ENCODE measurements at places on chromosomes 2 and 18.

GRCh38 chr2:231923951-231924888 is 2.0 kb downstream of the NPPC start:
- no peak for DNase-seq

- DNase-seq: no peak
These were observed 12.4 kb downstream of the ADRA2B start for GRCh38 chr2:96103761-96104486.

- no peak for DNase-seq
These were observed 478.4 kb downstream of the STK39 start for GRCh38 chr2:167769020-167769419.

- DNase-seq: no peak
These were observed 132.3 kb upstream of the PGAP1 start for GRCh38 chr2:197058777-197059300.

DNA sequence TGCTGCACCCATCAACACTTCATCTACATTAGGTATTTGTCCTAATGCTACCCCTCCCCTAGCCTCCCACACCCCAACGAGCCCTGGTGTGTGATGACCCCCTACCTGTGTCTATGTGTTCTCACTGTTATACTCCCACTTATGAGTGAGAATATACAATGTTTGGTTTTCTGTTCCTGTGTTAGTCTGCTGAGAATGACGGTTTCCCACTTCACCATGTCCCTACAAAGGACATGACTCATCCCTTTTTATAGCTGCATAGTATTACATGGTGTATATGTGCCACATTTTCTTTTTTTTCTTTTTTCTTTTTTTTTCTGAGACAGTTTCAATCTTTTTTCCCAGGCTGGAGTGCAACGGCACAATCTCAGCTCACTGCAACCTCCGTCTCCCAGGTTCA is 284.1 kb upstream of the CYP26B1 start:
- no peak for DNase-seq

Data from stimulated activated CD4-positive, alpha-beta T cell treated with anti-CD3 and anti-CD28 coated beads, Interleukin-12 subunit alpha, Interleukin-12 subunit beta, amount 100 ng/mL, for 4 hours (primary cell).